ENCODE measurements at places on chromosomes 11 and 22.

DNA sequence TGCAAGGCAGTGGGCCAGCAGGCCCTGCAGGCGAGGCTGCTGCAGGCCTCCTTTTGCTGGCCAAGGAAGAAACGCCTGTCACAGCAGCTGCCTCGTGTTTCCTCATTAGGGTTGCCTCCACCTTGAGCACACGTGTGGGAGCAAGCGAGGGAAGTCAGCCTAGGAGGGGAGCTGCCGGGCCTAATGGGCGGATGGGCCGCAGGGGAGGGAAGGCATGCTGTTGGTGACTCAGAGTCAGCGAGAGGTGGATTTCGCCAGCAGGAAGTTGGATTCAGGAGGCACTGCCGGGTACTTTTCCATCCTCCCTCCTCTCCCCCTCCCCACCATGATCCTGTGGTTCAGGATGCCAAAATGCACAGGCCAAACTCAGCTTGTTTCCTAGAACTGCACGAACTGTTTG is 498.7 kb downstream of the METTL15 start:
- no peak for DNase-seq

- no peak for DNase-seq
Observed at GRCh38 chr11:975827-976226, 50.2 kb downstream of the AP2A2 start.

DNA sequence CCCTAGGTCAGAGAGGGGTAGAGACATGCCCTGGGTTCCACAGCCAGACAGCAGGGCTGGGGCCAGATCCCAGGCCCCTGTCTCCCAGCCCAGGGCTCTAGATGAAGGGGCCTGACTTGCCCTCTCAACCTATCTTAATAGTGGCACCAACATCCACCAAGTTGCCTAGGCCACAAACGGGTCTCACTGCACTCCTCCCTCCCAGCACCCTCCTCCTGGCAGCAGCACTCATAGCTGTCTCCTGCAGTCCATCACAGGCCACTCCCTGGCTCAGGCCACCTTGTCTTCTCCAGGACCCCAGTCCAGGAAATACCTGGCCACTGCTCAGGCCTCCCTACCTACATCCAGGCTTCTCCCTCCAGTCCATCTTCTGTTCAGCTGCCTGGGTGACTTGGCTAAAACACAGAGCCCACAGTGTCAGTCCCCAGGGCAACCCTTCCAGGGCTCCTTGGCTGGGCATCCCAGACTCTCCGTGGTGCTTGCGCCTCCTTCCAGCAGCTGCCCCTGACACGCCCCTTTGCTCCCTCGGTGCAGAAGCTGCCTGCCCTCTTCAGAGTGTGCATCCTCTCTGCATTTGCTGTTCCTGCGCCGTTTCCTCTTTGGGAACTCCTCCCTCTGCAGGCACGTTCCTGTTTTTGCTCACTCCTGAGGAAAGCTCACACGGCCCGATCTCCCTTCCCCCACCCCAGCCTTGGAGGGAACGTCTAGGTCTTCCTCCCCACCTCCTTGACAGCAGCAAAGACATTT is 40.5 kb downstream of the LRRC32 start:
- no peak for DNase-seq

DNA sequence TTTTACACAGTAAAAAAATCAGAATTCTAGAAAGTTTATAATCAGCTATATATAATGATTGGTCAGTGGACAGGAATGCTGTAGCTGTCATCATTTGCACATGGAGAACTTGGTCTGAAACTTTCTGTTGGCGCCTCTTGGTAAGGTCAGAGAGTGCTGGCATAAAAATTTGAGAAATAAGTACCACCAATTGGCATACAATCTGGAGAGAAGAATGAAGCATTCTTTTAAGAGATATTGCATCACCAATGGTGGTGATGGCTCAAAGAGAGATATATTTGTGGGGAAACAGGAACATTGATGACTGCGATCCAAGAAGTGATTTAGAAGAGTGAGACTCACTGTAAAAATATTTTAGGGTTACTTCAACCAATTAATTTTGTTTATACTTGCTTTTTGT is 19.8 kb upstream of the OOSP1 start:
- DNase-seq = no peak

DNA sequence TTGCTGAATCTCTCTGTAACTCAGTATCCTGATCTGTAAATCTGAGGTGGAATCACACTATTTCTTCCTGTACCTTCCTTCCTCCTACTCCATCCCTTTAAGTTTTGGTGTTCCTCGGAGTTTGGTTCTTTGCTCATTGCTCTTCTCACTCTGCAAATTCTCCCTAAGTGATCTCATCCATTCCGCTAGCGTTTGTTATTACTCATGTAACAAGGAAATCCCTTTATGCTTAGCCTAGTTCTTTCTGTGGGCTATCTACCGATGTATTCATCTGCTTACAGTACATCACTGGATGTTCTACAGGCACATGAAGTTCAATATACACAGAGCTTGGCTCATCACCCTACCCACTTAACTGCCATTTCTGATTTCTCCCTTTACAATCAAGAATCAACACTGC is 1.6 kb upstream of the CEP295 start:
- DNase-seq = no peak

- DNase-seq = no peak
Observed at GRCh38 chr11:102516179-102516578, 14.4 kb downstream of the MMP7 start.

Data from NCI-H146 (cell line).